BJ (cell line): ENCODE measurements at places on chromosomes 7 and 10.
A peak's percentile ranks its signal among the peaks of the same experiment; 100 is the strongest.

- DNase-seq: no peak
Measured at GRCh38 chr7:8177109-8177933, 84.6 kb downstream of the ICA1 start.

GRCh38 chr10:101386659-101387259 is 32.8 kb downstream of the BTRC start:
- DNase-seq: no peak

GRCh38 chr7:111126987-111127386 is 36.1 kb downstream of the LRRN3 start:
- no peak for DNase-seq

DNA sequence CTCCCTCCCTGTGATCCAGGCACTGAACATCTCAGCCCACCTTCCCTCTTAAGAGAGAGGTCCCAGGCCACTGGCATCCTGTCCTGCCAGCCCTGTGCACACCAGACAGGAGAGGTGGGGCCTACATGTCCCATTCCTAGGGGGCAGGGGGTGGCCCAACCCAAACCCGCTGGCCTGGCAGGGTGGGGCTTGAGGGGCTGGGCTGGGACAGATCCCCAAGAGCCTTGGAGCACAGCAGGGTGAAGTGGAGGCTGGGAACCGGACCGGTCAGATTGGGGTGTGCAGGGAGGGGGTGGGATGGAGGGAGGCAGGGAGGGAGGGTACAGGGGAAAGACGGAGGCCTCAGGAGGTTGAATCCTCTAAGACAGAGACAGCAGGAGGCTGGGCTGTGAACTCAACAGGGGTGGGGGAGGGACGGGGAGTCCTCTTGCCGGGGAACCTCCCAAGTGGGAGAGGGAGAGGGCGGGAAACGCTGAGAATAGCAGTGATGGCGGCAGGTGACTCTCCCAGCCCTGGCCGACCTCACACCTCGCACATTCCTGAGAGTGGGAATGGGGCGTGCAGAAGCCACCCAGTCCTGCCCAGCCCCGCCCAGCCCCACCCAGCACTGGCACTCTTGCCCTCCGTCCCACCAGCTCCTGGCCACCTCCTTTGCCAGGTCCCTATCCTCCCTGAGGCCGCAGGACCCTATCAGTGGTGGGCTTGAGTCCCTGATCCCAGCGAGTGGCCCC is 6.7 kb downstream of the TSC22D4 start:
- DNase-seq: no peak

- no peak for DNase-seq
Measured at GRCh38 chr7:155362380-155363145, 64.9 kb downstream of the INSIG1 start.

DNA sequence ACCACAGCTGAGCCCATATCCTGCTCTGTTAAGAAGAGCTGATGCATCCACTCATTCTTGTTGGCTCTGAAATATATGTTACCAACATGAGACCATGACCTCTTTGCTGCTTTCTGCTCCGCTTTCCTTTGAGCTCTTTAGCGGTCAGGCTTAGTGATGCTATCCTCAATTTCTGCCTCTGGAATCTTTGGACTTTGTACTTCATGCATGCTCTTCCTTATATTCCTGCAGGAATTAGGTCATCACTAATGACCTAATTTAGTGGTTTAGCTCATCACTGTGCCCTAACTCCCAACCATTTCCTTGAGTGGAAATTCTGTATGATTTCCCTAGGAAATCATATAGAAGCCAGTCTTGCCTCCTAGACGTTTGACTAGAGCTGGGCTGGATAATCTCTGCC is 119.5 kb downstream of the AOAH start:
- no peak for DNase-seq

- DNase-seq: peak; percentile 60
Measured at GRCh38 chr10:34666008-34666704, 148.9 kb downstream of the PARD3 start.

- no peak for DNase-seq
Measured at GRCh38 chr10:91378061-91378460, 32.1 kb upstream of the HECTD2 start.

DNA sequence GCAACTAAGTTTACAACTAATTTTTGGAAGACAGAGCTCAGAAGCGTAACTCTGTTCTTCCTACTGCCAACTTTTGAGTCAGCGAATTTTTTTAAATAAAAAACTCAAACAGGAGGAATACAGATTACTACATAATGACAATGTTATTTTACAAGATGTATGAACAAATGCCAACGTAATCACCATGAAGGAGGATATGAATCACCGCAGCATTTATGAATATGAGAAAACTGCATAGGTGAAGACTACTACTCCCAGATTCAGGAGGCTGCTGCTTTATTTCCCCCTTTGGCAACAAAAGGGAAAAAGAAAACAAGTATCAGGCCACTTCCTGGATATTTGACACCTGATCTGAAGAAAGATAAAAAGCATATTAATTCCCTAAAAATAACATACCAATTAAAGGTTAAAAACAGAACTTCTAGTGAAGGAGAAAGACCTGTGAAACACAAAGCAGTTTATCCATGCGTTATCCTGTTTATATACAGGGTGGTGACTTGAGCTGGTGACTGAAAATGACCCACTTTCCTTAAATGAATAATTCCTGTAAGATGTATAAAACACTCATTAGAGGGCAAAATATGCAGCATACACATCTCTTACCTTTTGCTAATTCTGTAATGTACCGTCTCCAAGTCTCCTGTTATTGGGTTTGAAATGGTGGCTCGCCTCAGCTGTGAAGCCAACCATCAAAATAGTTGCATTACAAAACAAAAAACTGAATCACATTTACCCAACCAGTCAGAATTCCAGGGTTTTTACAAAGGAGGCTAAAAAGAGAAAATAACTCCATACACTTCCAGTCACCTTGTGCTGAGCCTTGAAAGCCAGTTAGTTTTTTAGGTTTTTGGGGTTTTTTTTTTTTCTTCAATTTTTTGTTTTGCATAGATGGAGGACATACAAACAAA is 52.0 kb downstream of the P4HA1 start:
- peak; percentile 75 for DNase-seq

GRCh38 chr10:101625821-101626412 is 37.8 kb downstream of the DPCD start:
- no peak for DNase-seq

- no peak for DNase-seq
Measured at GRCh38 chr7:78062214-78062613, 263.6 kb downstream of the PHTF2 start.

- no peak for DNase-seq
Measured at GRCh38 chr7:115116773-115117715, 195.2 kb downstream of the MDFIC start.

GRCh38 chr7:7889791-7890568 is 78.6 kb upstream of the GLCCI1 start:
- DNase-seq: no peak

GRCh38 chr10:62376071-62377025 is 2.2 kb downstream of the ZNF365 start:
- no peak for DNase-seq

DNA sequence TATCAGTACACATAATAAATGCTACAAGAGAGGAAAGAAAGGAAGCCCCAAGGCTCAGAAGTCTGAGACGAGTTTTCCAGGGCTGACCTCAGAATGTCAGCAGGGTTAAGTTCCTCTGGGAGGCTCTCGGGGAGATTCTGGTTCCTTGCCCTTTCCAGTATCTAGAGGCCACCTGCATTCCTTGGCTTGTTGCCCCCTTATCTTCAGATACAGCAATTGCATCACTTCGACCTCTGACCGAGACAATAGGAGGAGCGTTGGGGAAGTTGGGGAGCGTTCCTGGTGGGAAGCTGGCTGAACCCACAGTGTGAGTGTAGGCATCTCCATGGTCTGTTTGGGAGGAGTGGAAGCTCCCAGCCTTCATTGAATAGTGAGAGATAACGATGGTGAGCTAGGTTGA is 72.0 kb upstream of the MTPN start:
- no peak for DNase-seq

- DNase-seq: no peak
Measured at GRCh38 chr7:127933146-127933545, 98.1 kb downstream of the LRRC4 start.

GRCh38 chr10:101066146-101066895 is 4.5 kb downstream of the KAZALD1 start:
- DNase-seq: no peak

DNA sequence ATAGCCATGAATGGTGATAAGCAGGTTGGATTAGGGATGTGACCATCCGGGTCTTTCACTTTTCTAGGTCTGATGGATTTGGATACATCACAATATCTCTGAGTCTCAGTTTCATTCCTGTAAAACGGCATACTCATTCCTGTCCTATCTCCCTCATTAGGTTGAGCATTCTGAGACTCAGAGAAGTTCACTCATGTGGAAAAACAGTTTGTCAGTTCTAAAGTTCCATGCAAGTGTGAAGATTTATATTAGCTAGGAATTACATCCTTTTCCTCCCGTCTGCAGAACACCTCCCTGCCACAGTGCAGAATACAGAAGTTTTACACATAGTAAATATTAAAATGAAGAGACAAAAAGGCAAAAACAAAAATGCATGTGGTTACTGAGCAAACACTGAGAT is 94.2 kb upstream of the SLC25A13 start:
- no peak for DNase-seq

GRCh38 chr10:62183442-62183841 is 85.2 kb downstream of the RTKN2 start:
- no peak for DNase-seq
